Vagina (tissue), 2 donors: ENCODE measurements at places on chromosomes 1 and 21. TPM values are rescaled to one million over a fixed set of nuclear protein-coding genes. Genes with fewer than 3 reads are reported as not detected.

GRCh38 chr1:196317535-196318522 is 290.4 kb downstream of the KCNT2 start:
- DNase-seq, result no peak
- H3K36me3 ChIP-seq, result no peaks in the 10 kb centered on the region
- H3K27ac ChIP-seq, result no peak overlapping the region
- no peaks in the 10 kb centered on the region for H3K4me1 ChIP-seq

Gene LDLRAD2
- not detected for total RNA-seq

Gene CTH
- 4.2 TPM for total RNA-seq

GRCh38 chr1:110155878-110156522 is 5.7 kb downstream of the SLC6A17 start:
- no peaks in the 10 kb centered on the region for H3K36me3 ChIP-seq
- H3K4me3 ChIP-seq, result no peak overlapping the region
- DNase-seq, result no peak
- peaks cover 2% of the 10 kb centered on the region for H3K4me1 ChIP-seq
- peaks cover 3% of the 10 kb centered on the region for H3K27me3 ChIP-seq

DNA sequence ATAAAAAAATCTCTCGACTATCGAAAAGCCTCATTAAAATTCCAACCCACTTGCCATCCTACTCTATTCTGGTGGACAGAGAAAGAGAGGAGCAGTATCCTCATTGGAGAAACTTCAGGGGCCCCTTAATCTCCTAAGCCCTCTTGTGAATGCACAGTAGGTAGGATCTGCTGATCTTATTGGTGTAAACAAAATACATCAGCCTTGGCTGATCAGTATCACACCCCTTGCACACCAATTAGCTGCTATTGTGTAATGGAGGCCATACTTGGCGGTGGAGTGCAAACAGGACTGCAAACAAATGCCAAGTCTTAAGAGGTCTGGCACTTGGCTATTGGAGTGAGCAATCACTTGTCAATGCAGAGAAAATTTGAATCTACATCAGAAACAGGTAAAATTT is 15.7 kb downstream of the VCAM1 start:
- DNase-seq, result no peak
- no peaks in the 10 kb centered on the region for H3K27me3 ChIP-seq
- H3K36me3 ChIP-seq, result no peaks in the 10 kb centered on the region

- no peaks in the 10 kb centered on the region for H3K27me3 ChIP-seq
Observed at GRCh38 chr21:40141621-40142020, 274.4 kb downstream of the PCP4 start.

Gene ZBTB8B
- not detected for total RNA-seq

GRCh38 chr1:16075337-16076030 is 2.0 kb upstream of the FAM131C start:
- H3K4me1 ChIP-seq, result peaks cover 49% of the 10 kb centered on the region
- no peaks in the 10 kb centered on the region for H3K36me3 ChIP-seq
- H3K27ac ChIP-seq, result peak overlapping the region; percentile 75

Gene GUCA2A
- not detected for total RNA-seq

- H3K4me3 ChIP-seq, result no peak overlapping the region
- no peak for DNase-seq
Observed at GRCh38 chr21:26877018-26877417, 31.8 kb upstream of the ADAMTS1 start.

Gene OBSCN
- 35.8 TPM for total RNA-seq

Gene FMO5
- total RNA-seq, result 3.4 TPM

Gene LRRIQ3
- not detected for total RNA-seq

GRCh38 chr1:11062965-11063401 is 3.2 kb upstream of the SRM start:
- H3K27ac ChIP-seq, result no peak overlapping the region
- H3K36me3 ChIP-seq, result no peaks in the 10 kb centered on the region
- H3K4me3 ChIP-seq, result no peak overlapping the region
- DNase-seq, result no peak
- peaks cover 26% of the 10 kb centered on the region for H3K4me1 ChIP-seq
- H3K27me3 ChIP-seq, result no peaks in the 10 kb centered on the region
